ENCODE measurements at places on chromosomes 6 and 20.

- DNase-seq, result no peak
Measured at GRCh38 chr6:3090013-3090412, 21.7 kb downstream of the RIPK1 start.

GRCh38 chr20:47125758-47126591 lies 230.5 kb downstream of the ZMYND8 start:
- no peak for DNase-seq

GRCh38 chr6:7727086-7727945 lies 1.4 kb downstream of the BMP6 start:
- DNase-seq, result no peak

DNA sequence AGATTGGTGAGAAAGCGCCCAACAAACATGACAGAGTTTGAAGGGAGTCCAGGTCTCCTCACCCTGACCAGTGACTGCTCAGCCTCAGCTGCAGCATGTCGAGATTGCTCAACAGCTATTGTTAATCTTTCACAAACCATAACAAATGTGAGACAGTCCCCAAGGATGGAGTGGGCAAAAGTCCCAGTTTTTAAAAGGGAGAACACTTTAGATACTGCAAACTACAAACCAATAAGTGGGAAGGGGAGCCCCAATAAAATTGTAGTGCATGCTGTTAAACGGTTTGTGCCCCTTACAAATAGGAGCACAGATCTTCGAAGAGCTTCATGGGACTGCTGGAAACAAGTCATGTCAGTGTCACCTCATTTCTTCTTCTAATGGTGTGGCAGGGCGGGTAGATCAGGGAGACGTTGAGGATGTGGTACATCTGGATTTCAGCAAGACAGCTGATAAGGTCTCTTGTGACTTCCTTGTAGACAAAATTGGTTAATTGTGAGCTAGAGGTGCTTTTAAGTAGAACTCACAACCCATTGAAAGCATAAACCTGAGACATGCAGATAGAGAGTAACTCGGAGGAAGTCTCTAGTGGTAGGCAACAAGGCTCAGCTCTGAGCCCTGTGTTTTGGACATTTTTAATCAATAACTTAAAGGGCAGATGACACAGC lies 134.0 kb upstream of the ARMC2 start:
- peak; percentile 21 for DNase-seq

DNA sequence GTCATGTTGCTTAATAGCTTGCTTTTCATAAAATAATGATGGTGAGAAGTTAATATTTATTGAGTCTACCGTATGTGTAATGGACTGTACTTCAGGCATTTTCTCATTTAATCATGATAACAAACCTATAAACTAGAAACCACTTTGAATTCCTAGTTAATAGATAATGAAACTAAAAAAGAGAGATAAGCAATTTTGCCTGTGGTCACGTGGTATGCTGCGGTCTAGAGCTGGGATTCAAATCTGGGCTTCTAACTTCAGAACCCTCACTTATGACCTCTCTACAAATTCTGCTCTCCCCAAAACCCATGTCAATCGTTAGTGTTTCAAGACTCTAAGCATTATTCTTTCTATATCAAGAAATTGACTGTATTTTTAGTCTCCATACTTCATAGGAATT lies 700.7 kb downstream of the PRKN start:
- no peak for DNase-seq

GRCh38 chr6:29294499-29294914 lies 7.0 kb upstream of the OR14J1 start:
- DNase-seq, result no peak

DNA sequence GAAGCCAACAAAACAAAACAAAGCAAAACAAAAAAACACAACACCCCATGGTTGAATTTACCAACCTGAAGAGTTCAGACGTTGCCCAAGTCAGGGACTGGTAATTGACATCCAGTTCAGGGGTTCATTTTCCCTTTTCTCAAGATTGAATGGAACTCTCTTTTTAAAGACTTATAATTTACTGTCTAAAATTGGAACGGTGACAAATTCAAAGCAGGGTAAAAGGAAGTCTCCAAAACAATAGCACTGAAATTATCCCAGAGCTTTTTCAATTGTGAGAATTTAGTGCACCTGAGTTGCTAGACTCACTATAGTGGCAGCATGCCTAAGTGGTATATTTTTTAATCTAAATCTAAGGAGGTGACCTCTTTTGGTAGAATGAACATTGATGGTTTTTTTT lies 90.9 kb upstream of the PREP start:
- DNase-seq, result no peak

GRCh38 chr6:46014046-46014445 lies 1.6 kb downstream of the CLIC5 start:
- DNase-seq, result no peak

DNA sequence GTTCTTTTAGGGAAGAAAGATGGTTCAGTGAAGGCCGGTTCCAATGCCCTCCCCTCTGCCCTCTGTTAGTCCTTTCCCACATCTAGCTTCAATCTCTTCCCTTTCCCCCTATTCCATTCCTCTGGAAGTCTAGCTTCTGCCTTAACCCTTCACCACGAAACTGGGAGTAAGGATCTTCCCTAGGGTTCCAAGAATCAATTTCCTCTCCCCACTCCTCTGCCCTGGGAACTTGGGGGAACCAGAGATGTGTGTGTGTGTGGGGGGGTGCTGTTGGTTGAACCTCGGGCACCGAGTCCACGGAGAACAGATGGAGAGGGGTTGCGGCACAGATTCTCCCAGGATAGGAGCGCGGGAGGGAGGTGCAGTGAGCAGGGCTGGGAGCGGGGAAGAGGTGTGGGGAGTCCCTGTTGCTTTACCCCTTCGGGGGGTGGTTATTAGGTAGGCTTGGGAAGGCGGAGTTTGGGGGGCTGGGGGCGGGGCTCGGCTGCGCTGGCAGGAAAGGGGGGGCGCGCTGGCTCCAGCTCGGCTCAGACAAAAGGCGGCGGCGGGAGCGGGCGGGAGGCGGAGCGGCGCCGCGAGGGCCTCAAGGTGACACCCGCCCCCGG lies at the start of gene TMEM151B:
TMEM151B (plus strand) TSS at position 530 of the 605 bp plus-strand sequence. CDS start 293 bp downstream, outside the sequence.
- no peak for DNase-seq

- DNase-seq, result no peak
Measured at GRCh38 chr6:114389111-114389510, 46.3 kb upstream of the HS3ST5 start.

DNA sequence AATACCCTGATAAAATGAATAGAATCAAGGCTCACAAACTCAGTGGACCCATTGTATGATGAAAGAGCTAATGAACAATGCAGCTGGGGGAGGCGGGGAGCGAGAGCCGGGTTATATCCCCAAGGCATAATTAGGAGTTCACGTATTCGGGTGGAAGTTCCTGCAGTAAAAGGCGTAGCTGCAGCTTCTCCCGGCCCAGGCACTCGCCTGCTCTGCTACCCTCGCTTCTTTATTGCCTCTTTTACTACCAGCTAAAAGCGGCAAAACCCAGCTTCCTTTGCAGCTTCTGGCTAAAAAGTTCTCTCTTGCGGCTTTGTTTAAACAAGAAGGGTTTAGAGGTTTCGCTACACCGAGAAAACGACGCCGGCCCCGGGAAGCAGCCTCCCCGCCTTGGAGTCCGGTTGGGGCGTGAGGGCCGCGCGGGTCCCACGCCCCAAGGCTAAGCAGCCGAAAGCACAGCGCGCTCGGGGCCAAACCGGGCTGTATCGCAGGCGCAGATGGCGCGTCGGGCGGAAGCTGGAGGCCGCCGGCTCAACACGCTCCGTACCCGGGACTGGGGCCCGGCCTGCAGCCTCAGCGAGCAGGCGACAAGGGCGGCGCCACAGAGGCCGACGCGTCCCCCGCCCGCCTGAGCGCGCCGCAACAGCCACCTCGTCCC lies 1.6 kb downstream of the ZBTB2 start:
- DNase-seq, result peak; percentile 63

GRCh38 chr6:13998356-13998755 lies 73.6 kb downstream of the RNF182 start:
- DNase-seq, result no peak

DNA sequence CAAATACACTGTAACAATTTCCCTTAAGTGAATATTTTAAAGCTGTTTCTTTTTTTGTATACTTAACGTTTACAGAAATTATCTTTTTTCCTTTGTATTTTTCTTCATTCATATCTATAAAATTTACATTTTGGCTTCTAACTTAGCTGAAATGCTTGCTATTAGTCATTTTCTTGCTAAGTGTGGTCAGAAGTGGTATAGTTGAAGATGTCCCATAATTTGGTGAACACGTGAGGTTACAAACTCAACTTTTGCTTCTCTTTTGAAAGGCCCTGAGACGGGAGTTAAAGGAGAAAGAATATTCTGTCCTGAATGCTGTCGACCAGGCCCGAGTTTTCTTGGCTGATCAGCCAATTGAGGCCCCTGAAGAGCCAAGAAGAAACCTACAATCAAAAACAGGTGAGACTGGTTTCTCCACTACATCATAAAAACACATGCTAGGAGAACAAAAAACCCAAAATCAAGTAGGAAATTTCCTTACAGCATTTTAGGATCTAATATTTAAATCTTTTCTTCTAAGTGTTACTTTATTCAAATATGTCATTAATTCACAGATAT lies 445.0 kb downstream of the UTRN start:
- DNase-seq, result no peak

DNA sequence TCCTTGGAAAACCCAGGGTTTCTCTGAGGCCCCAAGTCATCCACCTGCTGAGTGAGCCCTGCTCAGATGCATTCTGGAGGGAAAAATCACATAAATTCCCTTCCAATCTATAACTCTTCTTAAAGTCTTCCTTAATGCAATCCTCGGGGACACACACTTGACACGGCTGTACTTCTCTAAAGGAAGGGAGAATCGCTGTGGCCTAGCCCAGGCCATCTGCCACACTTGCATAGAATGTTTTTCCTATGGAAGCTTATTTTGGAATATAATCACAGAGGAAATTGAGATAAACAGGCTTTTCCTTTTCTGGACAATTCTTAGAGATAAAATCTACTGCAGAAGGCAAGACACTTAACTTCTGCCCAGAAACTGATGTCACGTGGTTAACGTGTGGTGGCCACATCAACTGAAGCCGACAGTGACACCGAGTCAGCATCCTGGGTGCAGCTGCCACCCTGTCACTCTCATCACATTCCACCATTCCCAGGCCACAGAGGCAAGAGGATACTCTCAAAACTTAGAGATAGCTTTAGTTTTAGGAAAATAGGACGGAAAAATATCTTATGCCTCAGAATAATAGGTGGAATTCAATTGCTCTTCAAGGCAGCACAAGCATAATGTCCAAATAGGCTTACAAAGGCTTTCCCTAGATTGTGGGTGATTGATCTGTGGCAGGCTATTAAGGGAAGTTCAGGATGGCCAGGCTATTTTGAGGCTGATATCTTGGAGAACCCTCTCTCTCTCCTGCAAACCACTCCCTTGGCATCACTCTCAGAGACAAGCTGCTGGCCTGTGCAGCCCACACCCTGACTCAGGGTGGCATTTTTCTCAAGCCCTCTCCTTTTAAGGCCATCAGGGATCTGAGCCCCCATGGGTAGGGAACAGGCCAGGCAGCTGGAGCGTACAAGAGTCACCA lies 29.6 kb downstream of the PSMB1 start:
- DNase-seq, result no peak

DNA sequence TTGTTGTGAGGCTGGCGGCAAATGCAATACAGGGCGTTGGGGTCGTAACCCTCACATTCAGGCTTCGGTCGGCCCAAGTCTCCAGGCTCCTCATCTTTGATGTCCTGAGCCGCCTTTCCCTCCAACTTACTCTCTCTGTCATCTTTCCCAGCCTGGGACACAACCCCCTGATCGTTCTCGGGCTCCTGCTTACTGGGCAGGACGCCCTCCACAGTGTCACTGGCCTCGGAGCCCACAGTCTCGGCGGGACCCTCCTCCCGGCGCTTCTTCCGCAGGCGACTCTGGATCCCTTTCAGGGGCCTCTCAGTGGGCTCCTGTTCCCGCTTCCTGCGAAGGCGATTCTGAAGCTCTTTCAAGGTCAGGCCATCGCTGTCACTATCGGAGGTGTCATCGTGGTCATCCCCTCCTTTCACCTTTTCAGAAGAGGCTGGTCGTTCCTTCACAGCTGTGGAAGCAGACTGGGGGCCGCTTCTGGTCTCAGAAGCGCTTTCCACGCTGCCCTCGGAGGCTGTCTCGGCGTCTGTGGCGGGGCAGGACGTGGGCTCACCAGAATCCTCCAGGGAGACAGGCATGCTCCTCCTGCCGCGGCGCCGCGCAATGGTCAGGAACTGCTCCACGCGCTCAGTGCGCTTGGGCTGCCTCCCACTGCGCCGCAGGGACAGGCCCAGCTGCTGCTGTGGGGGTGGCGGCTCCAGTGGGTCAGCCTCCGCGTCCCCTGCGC lies 15.4 kb downstream of the DIDO1 start:
- DNase-seq, result peak; percentile 36

- DNase-seq, result no peak
Measured at GRCh38 chr6:153767127-153767526, 271.9 kb upstream of the OPRM1 start.

DNA sequence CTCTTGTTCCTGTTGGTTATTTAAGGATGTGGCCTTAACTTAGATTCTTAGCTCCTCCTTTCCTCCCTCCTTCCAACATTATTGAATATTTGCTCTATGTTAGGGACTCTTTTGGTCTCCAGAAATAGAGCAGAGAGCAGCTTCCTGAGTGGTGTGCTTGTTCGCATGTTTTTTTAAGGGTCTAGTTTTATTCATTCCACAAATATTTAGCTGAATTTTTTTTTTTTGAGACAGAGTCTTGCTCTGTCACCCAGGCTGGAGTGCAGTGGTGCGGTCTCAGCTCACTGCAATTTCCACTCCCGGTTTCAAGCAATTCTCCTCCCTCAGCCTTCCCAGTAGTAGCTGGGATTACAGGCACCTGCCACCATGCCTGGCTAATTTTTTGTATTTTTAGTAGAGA lies 169.2 kb downstream of the ZFAND3 start:
- DNase-seq, result no peak

- DNase-seq, result no peak
Measured at GRCh38 chr6:155154158-155154830, 109.5 kb upstream of the CLDN20 start.

DNA sequence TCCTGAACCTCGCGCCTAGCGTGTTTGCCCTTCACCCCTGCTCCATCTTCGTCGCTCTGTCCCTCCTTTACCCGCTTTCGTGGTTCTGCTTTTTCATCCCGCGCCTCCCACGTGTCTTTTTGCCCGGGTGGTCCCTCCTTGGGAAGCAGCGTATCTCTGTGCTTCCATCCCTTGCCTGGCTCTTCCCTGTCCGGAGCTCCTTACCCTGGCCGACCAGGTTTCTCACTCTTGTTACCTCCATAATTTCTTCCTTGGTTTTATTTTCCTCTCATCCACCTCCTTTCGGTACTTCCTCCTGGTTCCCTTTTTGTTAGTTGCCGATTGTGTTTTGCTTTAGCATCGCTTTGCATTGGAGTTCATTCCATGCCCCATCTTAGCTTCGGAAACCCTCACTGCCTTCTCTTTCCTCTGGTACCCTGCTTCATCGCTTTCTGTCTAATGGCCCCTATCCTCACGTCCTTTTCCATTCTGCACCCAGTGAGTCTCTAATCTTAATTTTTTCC lies 735 bp downstream of the FAM135A start:
- DNase-seq, result no peak

- no peak for DNase-seq
Measured at GRCh38 chr6:46199387-46199786, 28.6 kb upstream of the ENPP5 start.

DNA sequence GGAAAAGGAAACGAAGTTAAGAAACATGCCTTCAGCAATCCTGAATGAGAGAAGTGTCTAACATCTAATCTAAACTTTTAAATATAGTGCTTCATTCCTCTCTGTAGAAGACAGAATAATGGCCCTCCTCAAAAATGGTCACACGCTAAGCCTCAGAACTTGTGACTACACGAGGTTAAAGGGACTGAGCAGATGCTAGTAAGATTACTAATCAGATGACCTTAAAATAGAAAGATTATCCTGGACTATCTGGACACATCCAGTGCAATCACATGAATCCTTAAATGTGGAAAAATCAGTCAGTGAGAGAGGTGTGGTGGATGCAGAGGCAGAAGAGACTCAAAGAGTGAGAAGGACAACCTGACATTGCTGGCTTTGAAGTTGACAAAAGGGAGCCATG lies 126.1 kb downstream of the TBX18 start:
- DNase-seq, result no peak

Data from Caco-2 (cell line).